ENCODE measurements at places on chromosomes 6 and 20.

DNA sequence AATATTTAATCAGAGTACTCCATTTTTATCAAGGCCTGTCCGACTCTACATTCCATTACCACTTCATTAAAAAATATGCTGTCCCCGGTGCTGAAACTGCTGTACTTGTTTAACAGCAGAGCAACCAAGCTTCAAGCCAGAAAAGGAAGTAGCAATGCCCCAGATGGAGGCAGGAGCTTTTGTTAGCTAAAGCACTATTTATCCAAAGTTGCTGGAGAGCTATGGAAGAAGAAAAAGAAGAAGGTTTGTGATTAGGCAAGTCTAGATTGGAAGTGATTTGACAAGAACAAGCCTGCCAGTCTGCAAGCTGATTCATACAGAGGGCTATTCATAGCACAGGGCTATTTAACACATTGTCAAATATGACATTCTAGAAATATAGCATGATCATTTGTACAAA, 160.9 kb upstream of the SPTLC3 start:
- DNase-seq: no peak

- no peak for DNase-seq
Observed at GRCh38 chr6:111683157-111683556, 77.5 kb upstream of the TRAF3IP2 start.

DNA sequence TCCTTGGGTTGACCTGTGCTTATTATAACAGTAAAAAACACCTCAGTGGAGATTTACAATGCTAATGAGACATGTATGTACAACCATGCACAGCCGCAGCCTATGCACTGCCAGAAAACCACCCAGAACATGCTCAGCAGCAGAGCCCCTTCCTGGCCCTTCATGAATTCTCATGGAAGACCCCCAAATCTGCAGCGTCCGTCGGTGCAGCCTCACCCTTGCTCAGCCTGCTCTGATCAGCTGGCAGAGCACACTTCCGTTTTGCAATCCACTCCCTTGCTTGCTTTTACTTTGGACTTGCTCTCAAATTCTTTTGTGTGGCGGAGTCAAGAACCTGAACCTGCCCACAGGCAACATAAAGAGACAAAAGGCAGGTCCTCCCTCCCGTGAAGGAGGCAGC, 378.2 kb upstream of the SULF2 start:
- no peak for DNase-seq

DNA sequence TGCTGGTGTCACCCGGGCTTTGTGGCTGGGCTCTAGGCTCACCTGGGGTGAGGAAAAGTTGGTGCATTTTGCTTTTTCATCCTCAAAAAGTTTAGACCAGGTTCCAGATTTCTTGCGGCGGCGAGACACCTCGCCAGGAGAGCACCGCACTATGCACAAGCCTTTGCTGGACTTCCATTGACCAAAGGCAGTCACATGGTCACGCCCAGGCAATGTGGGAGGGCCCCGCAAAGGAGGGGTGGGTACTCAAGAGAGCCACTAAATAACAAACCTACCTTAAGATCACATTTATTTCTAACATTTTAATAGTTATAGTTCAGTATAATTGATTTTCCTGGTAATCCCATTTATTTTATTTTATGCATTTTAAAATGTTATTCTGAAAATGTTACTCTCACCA, 3.0 kb upstream of the KIF16B start:
- DNase-seq: no peak

GRCh38 chr6:158069800-158070195, 88.1 kb downstream of the SYNJ2 start:
- no peak for DNase-seq

DNA sequence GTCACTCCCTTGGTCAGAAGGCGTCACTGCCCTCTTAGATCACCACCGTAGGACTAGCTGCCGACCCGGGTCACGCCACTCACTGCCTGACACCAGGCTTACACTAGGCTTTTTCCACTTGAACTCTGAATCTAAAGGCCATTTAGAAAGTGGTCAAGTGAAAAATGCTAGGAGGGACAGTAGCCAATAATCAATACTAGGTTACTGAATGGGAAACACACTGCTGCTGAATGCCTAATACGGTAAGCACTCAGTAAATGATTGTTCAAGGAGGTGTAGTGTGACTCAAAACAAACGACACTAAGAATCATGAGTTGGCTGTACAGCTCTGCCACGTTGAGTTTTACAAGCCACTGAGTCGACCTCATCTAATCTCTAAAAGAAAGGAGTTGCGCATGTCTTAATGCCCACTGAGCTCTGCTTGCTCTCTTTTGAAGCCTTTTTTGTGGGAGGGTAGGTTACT, 760 bp upstream of the IBTK start:
- DNase-seq: no peak

DNA sequence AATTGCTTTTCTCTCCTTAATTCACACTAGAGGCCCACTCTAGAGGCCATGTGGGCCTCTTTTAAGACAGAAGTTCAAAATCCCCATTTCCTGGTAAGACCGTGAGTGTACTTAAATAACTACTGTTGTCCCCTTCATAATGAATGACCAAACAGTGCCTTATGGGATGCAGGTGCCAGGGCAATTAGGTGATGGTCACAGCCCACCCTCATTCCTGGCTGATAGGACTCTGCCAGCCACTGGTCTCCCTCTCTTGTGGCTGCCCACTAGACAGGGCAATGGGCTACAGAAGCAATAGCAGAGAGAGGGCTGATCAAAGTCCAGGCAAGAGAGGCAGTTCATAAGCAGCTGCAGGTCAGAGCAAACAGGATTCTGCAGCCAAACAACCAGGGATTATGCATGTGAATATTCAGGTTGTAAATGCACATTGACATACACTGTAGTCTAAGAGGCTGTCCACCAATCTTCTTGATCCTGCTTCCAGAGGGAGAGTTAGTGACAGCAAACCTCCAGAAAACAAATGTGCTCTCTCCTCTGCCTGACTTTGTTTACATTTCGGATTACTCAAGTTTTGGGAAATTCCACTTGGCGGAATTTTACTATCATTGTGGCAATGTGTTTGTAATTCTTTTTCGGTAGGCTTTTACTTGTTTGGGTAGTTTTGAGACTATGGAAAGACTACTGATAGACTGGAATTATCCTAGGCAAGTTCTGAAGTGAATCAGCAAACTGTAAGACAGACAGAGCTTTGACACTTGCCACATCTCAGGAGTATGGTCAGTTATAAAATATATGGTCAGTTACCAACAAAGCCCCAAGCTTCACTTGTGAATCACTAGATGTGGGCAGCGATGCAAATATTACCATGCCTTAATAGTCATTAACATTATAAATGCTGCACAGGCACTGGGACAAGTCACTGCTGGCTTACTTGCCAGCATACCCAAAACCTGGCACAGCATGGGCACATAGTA, 12.8 kb downstream of the PTPRK start:
- DNase-seq: no peak

GRCh38 chr20:45850238-45850637, 7.0 kb downstream of the ACOT8 start:
- DNase-seq: no peak

DNA sequence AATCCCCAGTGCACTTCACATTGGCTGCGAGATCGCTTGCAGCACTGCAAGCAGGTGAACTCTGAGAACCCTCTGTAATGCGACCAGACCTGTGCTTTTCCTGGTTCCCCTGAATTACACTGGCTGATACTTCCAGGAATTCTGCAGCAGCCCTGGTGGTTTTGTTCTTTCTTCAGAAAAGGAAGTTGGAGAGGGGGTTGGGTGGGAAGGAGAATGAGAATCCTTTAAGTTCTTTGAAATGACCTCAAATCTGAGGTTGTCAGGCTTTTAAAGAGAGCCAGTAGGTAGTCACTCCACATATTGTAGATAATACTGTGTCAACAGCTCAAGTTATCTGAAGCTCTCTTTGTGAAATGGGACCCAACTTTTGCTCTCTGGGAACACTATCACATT, 62.4 kb downstream of the GCNT2 start:
- DNase-seq: no peak

- no peak for DNase-seq
Observed at GRCh38 chr20:33545763-33546162, 55.9 kb downstream of the CBFA2T2 start.

DNA sequence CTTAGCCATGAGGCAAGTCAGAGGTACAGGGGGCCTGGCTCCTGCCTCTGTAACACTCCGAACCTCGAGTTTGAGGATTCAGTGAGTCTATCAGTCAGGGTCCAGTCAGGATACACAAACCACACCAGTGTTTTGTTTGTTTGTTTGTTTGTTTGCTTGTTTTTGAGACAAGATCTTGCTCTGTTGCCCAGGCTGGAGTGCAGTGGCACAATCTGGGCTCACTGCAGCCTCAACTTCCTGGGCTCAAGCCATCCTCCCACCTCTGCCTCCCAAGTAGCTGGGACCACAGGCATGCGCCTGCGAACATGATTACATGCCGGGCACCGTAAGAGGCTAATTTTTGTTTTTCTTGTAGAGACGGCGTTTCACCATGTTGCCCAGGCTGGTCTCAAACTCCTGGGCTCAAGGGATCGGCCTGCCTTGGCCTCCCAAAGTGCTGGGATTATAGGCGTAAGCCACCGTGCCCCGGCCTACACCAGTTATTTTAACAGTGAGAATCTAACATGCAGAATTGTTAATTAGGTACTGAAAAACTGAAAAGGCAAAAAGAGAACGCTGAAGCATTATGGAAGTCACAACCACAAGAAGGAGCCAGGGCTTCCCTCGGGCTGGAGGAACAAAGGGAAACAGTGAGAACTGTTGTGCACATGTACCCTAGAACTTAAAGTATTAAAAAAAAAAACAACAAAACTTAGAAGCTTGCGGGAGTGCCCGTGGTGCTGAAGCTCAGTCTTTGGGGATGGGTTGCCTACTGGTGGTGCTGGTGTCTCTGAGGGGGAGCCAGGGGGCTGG, 40.4 kb downstream of the SRSF3 start:
- no peak for DNase-seq

DNA sequence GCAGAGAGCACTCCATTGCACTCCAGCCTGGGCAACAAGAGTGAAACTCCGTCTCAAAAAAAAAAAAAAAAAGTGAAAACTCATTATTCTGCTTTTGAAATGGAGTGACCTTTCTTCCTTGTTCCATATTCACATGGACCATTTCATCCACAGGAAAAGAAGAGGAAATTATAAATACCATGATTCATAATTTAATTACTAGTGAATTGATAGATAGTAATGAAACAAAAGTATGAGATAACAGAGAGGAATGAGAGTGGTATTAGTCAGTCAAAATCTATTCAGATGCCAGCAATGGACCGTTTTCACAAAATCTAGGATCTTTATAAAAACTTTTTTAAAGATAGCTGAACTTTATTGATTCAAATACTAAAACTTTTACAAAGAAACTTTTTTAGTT, 443.1 kb upstream of the FLRT3 start:
- DNase-seq: no peak

DNA sequence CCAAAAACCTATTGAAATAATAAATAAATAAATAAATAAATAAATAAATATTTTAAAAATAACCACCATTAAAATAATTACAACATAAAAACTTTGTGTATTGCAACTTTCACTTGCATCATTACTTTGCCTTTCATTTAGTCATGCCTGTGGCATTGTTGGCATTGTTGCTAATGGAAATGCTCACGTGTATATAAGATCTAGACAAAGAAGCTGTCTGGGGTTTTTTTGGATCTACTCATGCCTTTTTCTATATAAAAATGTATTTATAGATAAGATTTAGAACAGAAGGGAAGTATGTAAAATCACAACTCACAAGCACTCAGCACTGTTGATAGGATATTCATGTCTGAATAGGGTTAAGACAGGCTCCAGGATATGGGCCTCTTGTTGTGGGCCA, 27.9 kb downstream of the GFRA4 start:
- no peak for DNase-seq

DNA sequence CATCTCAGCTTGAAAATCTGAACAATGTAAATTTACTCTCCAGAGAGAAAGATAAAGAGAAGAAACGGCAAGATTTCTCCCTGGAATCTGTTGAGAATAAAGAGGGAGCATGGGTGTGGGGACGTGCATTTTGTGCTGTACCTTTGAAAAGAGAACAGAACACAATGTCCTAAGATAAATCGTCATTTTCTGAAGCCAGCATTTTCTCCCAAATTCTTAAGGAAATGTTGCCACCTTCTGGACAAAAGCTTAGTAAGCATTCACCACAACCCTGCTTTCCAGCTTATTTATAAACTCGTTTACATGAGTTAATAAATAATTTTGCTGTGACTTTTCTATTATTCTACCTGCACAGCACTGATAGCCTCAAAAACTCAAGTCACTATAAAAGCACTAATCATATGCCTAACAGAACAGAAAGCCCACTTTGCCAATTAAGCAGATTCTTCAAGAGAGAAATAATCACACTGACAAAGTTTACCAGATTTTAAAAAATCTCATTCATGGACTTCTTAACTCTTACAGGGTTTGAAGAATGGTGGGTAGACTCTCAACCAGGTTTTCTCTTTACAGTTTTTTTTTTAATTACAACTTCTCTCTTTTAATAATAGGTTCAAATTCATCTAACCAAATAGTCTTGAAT, 155.8 kb downstream of the MBOAT1 start:
- no peak for DNase-seq

GRCh38 chr20:3403741-3404140, 3.7 kb downstream of the DNAAF9 start:
- no peak for DNase-seq

- no peak for DNase-seq
Observed at GRCh38 chr6:45640081-45640491, 262.4 kb upstream of the SUPT3H start.

DNA sequence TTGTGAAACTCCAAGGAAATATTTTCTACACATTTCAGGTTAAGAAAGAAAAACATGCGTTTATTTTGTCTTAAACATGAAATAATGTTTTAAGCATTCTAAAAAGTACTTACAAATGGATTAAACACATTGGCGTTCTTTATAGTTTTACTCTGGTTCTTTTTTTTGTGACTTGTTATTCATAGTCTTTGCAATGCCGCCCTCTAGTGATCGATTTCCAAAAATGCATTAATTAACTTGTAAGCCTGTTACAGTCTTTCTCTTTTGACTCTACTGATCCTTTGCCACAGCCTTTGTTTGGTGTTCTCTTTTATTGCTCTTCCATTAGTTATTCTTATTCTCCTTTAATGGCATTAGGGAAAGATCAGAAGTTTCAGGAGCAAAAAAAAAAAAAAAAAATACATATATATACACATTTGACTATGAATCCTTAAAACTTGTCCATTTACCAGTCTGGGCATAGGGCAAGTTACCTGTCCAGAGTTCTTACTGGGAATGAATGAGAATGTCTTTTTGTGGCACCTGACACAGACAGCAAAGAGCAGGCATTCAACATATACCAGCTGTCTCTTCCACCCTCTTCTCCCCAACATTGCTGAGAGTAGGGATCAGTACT, 59.9 kb downstream of the MACROD2 start:
- DNase-seq: no peak

- no peak for DNase-seq
Observed at GRCh38 chr20:22529150-22530019, 55.0 kb downstream of the FOXA2 start.

All from activated CD8-positive, alpha-beta memory T cell treated with anti-CD3 and anti-CD28 coated beads for 1 hour (primary cell).